ENCODE measurements at places on chromosomes 3 and 15.

- DNase-seq = no peak
These were observed 777.6 kb downstream of the ROBO1 start for GRCh38 chr3:78990156-78990555.

GRCh38 chr3:98014268-98014585 lies 20.9 kb downstream of the GABRR3 start:
- DNase-seq = no peak

DNA sequence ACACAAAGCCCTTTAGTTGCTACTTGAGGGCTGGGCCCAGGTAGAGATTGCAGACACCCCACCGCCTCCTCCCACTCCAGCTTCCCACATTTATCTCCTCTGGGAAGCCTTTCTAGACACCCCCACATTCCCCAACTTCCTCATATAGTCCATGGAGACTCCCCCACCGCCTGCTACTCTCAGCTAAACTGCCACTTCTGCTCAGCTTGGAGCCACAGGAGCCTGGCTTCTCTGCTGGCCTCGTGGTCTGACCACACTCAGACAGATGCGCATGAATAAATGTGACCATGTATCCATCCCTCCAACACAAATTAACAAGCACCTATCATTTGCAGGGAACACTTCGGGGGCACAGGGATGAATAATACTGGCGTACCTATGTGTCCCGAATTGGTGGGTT lies 10.5 kb upstream of the ACSBG1 start:
- no peak for DNase-seq

DNA sequence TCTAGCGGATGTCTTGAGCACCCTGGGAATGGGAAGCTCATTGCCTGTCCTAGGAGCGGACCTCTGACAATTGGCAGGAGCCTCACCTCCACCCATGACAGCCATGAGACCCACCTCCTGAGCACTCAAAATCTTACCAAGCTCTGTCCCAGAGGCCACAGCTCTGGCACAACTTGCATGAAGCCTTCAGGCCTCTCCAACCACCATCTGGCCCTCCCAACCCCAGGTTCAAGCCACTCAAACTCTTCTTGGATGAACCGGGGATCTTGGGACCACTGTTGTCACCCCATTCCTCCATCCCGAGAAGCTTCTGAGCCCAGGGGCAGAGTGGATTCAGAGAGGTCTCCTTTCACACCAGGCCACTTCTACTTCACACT lies 1.5 kb downstream of the VIPR1 start:
- DNase-seq = no peak

DNA sequence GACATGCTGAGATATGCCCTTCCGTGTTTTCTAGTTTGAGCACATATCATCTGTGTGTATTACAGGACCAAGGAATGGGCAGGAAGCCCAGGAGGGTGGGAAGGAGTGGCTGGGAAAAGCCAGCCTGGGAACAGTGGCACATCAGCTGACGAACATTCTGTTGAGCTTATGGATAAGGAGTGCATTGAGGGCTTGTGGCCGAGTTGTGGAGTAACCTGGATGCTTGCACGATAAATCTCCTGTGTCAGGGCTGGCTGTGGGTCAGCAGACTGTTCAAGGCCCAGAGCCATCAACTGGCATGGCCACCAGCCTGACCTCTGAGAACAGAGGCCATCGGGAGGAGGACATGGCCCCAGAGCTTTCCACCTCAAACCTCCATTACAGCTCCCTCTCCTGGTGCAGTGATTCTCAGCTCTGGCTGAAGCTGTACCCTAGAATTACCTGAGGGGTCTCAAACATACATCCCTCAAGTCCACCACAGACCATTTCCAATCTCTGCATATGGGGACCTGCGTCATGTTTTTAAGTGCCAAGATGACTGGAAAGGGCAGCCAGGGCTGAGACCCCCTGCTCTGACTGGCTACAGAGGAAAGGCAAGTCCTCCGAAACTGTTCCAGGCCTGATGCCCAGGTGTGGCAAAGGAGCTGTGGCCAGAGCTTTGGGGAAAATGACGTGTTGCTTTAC lies 4.8 kb upstream of the VILL start:
- DNase-seq = peak; percentile 10

DNA sequence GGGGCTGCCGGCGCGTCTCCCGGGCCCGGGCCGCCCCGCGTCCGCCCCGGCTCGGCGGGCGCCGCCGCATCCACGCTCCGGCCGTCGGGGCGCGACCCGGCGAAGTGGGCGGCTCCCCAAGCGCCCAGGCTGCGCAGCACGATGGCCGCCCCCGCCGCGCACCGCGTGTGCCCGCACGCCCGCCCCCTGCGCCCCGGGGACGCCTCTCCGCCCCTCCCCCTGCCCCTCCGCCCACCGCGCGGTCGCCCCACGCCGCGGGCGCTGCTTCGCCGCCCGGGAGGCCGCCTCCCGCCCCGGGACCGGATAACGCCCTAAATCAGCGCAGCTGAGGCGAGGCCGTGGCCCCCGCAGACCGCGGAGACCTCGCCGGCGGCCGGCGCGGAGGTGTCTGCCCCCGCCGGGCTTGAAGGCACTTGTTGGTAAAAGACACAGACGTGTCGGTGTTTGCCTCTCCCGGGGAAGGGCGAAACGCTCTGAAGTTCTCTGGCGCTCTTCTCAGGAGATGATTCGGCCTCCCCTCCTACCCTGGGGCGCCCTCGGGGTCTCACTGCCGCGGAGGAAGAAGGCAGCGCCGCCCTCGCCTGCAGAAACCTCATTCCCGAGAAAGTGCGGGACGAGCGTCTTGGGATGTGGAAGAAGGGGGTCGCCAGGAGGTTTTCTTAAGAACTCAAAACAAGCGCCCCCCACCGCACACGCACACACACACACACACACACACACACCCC lies at the start of gene BNC1:
Gene BNC1 (minus strand): TSS at position 106 of the 725 bp plus-strand sequence. CDS start 36 bp downstream, at position 70.
- no peak for DNase-seq

GRCh38 chr3:59968513-59969045 lies 918.8 kb upstream of the CFAP20DC start:
- DNase-seq = no peak

GRCh38 chr15:101250873-101251829 lies 697 bp downstream of the CHSY1 start:
- DNase-seq = no peak

GRCh38 chr15:55707518-55707917 lies 35.4 kb downstream of the PRTG start:
- DNase-seq = no peak

DNA sequence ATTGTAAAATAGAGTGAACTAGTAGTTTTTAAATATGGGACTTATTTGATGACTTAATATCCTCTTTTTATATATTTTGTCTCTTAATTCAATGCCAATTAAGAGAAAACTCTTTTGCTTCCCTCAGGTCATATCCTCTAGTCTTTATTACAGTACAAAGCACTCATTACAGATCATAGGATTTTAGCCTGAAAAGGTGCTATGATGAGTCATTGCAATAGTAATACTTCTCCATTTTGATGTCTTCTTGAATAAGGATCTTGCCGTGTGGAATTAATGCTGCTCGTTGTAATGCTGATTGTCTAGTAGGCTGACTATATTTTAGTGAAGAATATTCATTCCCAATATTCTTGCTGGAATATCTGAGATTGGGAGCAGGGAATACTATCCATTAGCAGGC lies 612.2 kb upstream of the GOLIM4 start:
- DNase-seq = no peak

- no peak for DNase-seq
These were observed 220.0 kb upstream of the CGNL1 start for GRCh38 chr15:57156210-57156884.

GRCh38 chr3:122892118-122892960 lies 97.5 kb downstream of the SLC49A4 start:
- DNase-seq = no peak

GRCh38 chr3:184145111-184145524 lies 10.0 kb downstream of the EIF2B5 start:
- peak; percentile 31 for DNase-seq

DNA sequence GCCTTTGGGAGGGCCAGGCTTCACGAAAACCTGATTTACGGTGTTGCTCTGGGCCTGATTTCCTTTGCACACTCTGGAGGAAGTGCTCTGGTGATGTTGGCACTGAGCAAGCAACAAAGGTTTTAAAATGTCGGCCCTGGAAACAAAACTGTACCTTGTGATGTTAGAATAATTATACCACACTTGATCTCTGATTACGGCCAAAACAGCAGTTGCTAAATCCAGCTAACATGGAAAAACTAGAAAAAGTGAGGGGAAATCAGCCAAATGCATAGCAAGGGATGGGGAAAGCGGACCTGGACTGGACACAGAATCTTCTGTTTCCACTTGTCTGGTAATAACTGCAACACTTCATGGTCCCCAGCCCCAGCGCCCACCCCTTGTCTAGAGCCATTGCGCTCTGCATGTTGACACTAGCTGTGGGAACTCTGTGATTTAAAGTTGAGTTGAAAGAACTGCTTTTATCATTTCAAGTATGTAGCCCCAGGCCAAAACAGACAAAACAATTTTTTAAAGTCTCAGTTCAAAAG lies 120.1 kb downstream of the VGLL4 start:
- DNase-seq = no peak

DNA sequence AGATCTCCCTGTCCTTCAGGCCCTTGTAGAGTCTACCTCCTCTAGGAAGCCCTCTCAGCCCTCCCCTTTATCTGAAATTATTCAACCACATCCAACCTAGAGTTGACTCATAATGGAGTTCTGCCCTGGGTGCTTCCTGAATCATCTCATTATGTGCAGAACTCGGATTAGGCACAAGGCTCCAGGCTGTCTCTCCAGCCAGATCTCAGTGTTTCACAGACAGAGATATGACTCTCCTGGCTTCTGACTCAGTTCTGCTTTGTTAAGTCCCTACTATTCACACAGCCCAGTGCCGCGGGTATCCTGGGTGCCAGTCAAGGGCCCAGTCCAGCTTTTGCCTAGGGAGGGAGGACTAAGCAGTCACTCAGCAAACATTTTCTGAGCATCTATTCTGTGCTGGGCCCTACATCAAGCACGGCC lies 9.3 kb downstream of the STRA6 start:
- no peak for DNase-seq

DNA sequence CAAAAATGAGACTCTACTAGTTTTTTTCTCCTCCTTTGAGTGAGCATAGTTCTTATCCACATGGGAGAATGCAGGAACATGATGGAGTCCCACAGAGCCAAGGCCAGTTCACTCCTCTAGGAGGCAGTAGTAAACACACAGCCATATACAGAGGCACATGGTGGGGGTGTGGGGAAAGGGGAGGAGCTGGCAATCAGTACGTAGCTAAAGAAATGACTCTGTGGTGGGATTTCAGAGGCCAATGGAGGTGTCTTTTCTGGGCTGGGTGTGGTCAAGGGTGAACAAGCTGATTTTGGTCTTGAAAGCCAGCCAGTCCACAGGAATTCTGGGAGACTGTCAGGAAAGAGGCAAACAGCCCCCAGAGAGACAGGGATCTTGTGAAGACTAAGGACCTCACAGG lies 6.6 kb upstream of the RAB11A start:
- peak; percentile 63 for DNase-seq

DNA sequence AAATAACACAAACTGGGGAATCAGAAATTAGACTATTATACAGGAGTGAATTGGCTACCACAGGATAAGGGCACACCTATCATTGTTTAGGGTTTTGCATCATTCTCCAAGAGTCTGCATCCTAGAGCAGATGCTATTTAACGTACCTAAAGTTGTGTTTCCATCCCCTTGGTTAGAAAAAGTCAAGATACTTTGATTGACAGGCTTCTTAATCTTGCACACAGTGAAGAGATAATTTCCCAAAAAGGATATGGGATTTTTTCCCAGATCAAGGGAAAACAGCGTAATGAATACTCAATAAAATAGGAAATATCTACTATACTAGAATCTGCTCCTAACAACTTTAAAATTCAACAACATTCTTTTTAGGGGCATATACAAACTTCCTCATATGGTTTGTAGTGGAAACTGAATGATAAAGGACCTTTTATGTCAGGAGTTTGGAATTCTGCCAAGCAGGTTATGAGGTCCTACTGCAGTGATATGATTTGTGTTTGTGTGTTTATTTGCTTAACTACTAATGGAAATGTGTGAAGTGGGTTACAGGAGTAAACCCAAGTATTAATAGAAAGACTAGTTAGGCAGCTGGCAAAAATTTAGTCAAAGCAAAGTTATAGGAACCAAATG lies 124.1 kb upstream of the MME start:
- DNase-seq = no peak

Measured in CD4-positive, alpha-beta T cell treated with Interleukin-15 for 1 hour (primary cell).